ENCODE measurements at places on chromosomes 2 and 18. TPM values are rescaled to one million over a fixed set of nuclear protein-coding genes. Genes with fewer than 3 reads are reported as not detected.
A peak's percentile ranks its signal among the peaks of the same experiment; 100 is the strongest.

- H3K27me3 ChIP-seq: no peaks in the 10 kb centered on the region
- H3K27ac ChIP-seq: peak overlapping the region; percentile 72
- no peak overlapping the region for H3K4me3 ChIP-seq
- peaks cover 44% of the 10 kb centered on the region for H3K4me1 ChIP-seq
- H3K36me3 ChIP-seq: peaks cover 35% of the 10 kb centered on the region
Measured at GRCh38 chr18:35973650-35974049, 1.2 kb downstream of the RMP24 start.

GRCh38 chr2:961786-962185 lies 11.1 kb downstream of the SNTG2 start:
- H3K27me3 ChIP-seq: no peaks in the 10 kb centered on the region
- H3K27ac ChIP-seq: no peak overlapping the region
- no peak for DNase-seq

DNA sequence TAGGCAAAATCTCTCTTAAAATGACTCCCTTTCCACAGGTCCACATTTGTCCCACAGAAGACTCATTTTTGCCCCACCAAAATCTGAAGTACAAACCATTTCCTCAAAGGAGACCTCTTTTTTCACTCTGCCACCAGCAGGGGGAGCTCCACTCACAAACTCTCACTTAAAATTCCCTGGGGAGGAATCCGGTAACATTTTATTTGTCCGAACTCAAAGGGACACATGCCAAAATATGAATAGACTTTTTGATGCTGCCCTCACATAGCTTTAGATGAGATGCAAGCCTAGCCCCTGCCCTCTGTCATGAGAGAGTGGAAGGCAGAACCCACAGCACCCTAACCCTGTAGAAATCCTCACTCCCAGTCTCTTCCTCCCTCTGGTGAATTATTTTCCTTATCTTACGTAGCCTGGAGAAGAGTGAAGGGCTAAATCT lies 57.1 kb downstream of the RMDN2 start:
- H3K27ac ChIP-seq: no peak overlapping the region
- H3K4me1 ChIP-seq: no peaks in the 10 kb centered on the region
- peak; percentile 47 for DNase-seq
- no peak overlapping the region for H3K4me3 ChIP-seq
- no peaks in the 10 kb centered on the region for H3K27me3 ChIP-seq

GRCh38 chr2:102142829-102143449 lies 393 bp downstream of the IL1R1 start:
- no peak overlapping the region for H3K27ac ChIP-seq
- H3K4me3 ChIP-seq: no peak overlapping the region
- H3K27me3 ChIP-seq: no peaks in the 10 kb centered on the region
- no peak for DNase-seq

DNA sequence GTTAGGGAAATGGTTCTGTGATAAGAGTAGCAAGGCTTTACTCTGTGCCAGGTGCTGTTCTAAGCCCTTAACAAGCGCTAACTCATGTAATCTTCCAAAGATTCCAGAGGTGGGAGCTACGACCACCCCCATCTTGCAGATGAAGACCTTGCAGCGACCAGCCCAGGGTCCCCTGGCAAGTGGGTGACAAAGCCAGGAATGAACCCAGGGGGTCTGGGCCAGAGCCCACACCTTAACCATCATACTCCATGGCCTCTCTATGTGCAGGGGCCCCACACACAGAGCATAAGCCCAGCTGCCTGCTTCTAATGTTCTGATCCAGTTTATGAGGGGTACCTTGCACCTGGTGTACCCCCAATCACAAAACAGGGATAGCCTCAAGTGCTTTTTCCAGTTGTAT lies 105.3 kb downstream of the ZBTB7C start:
- no peak overlapping the region for H3K4me3 ChIP-seq
- H3K4me1 ChIP-seq: peaks cover 6% of the 10 kb centered on the region
- no peak overlapping the region for H3K27ac ChIP-seq
- H3K27me3 ChIP-seq: peaks cover 6% of the 10 kb centered on the region

DNA sequence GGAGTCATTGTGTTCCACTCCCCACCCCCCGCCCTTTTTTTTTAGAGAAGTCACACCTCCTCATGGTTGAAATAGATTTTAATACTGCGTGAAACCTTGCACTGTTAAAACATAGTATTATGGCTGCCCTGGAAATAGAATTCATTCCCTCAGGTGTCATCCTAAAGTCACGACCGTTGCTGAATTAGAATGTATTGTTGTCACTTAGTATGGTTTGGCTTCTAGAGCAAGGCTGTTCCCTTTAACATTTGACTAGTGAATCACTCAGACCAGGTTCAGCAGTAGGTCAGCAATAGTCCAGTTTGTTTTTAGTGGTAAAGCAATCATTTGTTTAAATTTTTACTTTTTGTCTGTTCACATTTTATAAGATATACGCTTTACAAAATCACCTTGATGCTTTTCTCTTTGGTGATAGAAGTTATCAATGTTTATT lies 1.2 kb downstream of the BABAM2 start:
- H3K27ac ChIP-seq: peak overlapping the region; percentile 98
- peak overlapping the region; percentile 92 for H3K4me3 ChIP-seq
- no peaks in the 10 kb centered on the region for H3K27me3 ChIP-seq
- no peak for DNase-seq

GRCh38 chr18:61980355-61980754 lies 87.5 kb upstream of the RNF152 start:
- no peak overlapping the region for H3K4me3 ChIP-seq
- H3K4me1 ChIP-seq: peaks cover 15% of the 10 kb centered on the region
- no peak overlapping the region for H3K27ac ChIP-seq
- no peaks in the 10 kb centered on the region for H3K27me3 ChIP-seq
- DNase-seq: peak; percentile 25
- H3K36me3 ChIP-seq: no peaks in the 10 kb centered on the region

- H3K36me3 ChIP-seq: no peaks in the 10 kb centered on the region
- peak; percentile 24 for DNase-seq
- H3K27ac ChIP-seq: no peak overlapping the region
- peaks cover 12% of the 10 kb centered on the region for H3K4me1 ChIP-seq
Measured at GRCh38 chr2:236359426-236360045, 95.3 kb upstream of the ASB18 start.

Gene DHX57
- 16.6 TPM for total RNA-seq

Gene SLC23A3
- 11.8 TPM for total RNA-seq
